ENCODE measurements at places on chromosomes 3 and 15.

DNA sequence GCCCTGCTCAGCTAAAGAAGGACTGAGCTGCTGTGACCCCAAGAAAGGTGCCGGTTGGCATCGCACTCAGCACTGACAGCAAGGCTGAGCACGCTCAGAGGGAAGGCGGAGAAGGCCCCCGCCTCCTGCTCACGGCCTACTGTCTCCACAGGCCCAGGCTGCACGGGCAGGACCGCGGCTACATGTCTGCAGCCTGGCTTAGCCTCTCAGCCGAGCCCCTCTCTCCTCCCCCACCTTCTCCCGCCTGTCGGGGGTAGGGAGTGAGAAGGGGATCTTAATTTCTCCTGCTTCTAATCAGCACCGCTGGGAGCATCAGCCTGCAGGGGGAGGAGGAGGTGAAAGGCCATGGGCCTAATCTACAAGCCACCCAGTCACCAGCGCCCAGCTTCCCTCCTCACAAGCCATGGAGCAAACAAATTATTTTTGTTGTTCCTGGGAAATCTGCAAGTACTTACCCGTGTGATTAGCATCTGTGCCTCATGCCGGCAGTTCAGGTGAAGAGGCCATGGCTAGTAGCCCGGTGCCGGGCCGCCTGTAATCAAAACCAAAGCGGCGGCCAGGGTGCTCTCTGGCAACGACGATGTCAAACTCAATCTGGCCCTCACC, 68.1 kb downstream of the EPHB3 start:
- DNase-seq, result no peak

GRCh38 chr3:13866041-13866965, 13.6 kb downstream of the WNT7A start:
- peak; percentile 5 for DNase-seq

DNA sequence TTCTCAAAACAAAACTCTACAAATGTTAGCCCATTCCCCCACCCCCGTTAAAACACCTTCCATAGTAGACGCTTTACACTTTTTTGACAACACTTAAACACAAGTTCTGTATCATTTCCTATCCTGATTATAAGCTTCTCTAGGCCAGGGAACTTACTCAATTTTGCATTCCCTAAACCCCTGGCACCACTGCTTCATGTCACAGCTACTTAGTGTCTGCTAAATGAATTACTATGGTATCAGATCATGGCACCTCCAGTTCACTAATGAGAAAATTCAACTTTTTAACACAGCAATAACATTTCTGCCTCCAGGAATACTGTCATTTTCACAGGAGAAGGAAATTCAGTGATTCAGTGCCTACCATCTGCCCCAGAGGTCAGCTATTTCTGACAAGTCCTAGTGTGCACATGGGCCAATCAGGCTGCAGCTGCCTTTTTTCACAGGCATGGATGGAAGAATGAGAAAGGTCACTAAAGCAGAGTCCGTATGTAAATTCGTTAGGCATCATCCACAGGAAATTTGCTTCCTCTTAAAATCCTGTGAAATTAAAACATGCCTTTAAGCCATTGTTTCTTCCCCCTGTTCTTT, 18.5 kb downstream of the SFMBT1 start:
- DNase-seq, result no peak

GRCh38 chr3:114112696-114113095, 56.2 kb downstream of the QTRT2 start:
- no peak for DNase-seq

- no peak for DNase-seq
These were observed 623.0 kb downstream of the NTRK3 start for GRCh38 chr15:87633525-87633924.

DNA sequence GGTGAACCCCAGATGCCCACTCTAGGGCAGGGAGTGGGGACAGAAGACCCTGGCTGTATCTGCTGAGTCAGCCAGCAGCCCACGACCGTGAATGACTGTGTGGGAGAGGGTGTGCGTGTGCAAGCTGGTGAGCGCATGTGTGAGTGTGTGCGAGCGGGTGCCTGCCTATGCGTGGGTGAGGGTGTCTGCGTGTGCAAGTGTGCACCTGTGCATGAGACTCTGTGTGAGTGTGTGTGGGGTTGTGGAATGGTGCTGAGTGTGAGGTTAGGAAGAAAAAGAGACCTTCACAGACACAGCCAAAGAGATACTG, 149.2 kb downstream of the RAB11A start:
- DNase-seq, result no peak

- DNase-seq, result no peak
These were observed 61.5 kb downstream of the CHRD start for GRCh38 chr3:184441202-184441900.

DNA sequence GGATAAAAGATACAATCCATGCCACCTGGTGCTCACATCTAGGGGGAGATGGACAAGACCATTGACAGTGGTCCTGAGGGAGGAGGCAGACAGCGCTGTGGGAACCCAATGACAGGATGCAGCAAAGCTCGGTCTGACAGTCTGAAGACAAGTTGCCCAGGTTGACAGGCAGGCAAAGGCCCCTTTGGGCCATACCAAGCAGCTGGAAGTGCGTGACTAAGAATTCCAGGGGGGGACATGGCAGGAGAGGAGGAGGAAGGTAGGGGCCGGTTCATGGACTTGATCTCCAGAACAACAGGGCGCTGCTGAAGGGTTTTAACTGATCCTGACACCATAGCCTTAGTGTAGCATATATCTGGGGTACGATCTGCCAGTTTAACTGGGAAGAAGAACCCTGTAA, 83.4 kb downstream of the RPLP1 start:
- no peak for DNase-seq

DNA sequence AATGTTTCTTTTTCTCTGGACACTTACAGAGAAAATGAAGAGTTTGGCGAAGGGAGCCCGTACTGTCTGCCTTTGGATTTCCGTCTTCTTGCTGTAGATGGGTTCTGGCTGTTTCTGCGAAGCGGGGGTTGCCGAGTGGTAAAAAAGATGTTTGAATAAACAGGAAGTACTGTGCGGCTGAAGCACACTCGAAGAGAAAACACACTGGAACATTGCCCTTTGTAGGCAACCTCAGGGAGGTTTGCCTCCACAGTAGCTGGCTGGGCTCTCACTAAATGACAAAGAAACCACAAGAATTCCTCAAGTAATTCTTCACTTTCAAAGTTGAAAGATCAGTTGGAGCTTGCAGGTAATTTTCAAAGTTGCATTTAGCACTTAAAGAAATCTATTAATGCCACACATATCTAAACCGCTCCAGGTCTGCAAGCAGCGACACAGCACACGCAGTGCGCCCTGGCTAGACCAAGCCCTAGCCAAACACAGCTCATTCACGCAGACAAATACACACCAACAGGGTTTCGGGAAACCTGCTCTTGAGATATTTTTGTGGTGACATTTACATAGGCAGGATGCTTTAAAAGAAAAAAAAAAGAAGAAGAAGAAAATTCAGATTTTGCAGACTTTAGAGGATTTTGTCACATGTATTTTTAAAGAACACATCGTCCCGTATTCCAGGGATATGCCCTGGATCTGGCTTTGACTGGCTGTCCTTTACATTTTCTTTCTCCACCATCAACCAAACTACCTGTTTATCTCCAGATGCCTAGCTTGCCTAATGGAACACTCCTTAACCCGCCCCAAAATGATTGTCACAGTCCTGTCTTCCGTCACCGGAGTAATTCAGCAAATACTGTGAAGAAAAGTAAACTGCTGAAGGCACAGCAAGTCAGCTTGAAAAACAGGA, 452.8 kb downstream of the FOXP1 start:
- DNase-seq, result peak; percentile 61

- no peak for DNase-seq
These were observed 433.2 kb upstream of the BCHE start for GRCh38 chr3:166270429-166270828.

- DNase-seq, result no peak
These were observed 225.8 kb upstream of the NAALADL2 start for GRCh38 chr3:174633342-174633741.
